ENCODE measurements at places on chromosomes 6 and 20. TPM values are rescaled to one million over a fixed set of nuclear protein-coding genes. Genes with fewer than 3 reads are reported as not detected.

Gene MYCT1
- total RNA-seq: 2.7 TPM

Gene PRL
- not detected for total RNA-seq

Gene LIN28B
- not detected for total RNA-seq

Gene PROKR2
- not detected for total RNA-seq

Gene RANBP9
- total RNA-seq: 21.5 TPM

Gene MOG
- not detected for total RNA-seq

Gene RBM24
- total RNA-seq: 1.3 TPM

Gene LTB
- not detected for total RNA-seq

Gene HLA-DMB
- not detected for total RNA-seq

Gene RIMS4
- total RNA-seq: not detected

Gene ZSCAN23
- total RNA-seq: 0.36 TPM

Gene PBOV1
- total RNA-seq: not detected

Gene CYP39A1
- total RNA-seq: not detected

Gene FANCE
- total RNA-seq: 2.6 TPM

Gene CCN6
- 0.16 TPM for total RNA-seq

Gene PGC
- not detected for total RNA-seq

Gene KCNK15
- total RNA-seq: 1.1 TPM

Gene SUMO4
- 0.16 TPM for total RNA-seq

Gene PREP
- 14.6 TPM for total RNA-seq

Gene HAO1
- not detected for total RNA-seq

Gene GCNT2
- 0.16 TPM for total RNA-seq

Gene SLC22A1
- not detected for total RNA-seq

Gene CALHM6
- total RNA-seq: 1.1 TPM

Gene ANKRD66
- total RNA-seq: not detected

Gene ABHD16B
- not detected for total RNA-seq

Gene GSTA3
- total RNA-seq: not detected

Gene EGFL8
- total RNA-seq: 0.97 TPM

Gene MBOAT1
- total RNA-seq: 0.49 TPM

Gene OPN5
- not detected for total RNA-seq

Gene RAD21L1
- not detected for total RNA-seq

Gene ARFGAP1
- 77.6 TPM for total RNA-seq

Gene ULBP2
- 10.7 TPM for total RNA-seq

Gene SENP6
- 31.2 TPM for total RNA-seq

Gene STX11
- total RNA-seq: 2.7 TPM

Gene OR2H1
- total RNA-seq: not detected

Gene PRKN
- total RNA-seq: 1.1 TPM

Gene KIAA1755
- total RNA-seq: 0.32 TPM

Gene NRSN1
- not detected for total RNA-seq

Gene SSTR4
- not detected for total RNA-seq

Gene CLPSL1
- total RNA-seq: not detected

Gene DZANK1
- total RNA-seq: 0.16 TPM

Gene GPR6
- not detected for total RNA-seq

Gene SLC52A3
- total RNA-seq: not detected

Gene TBC1D22B
- 4.7 TPM for total RNA-seq

Gene PGK2
- not detected for total RNA-seq

Gene TRIM10
- not detected for total RNA-seq

Gene HEY2
- not detected for total RNA-seq

Gene TPD52L1
- 1.3 TPM for total RNA-seq

Gene VIP
- total RNA-seq: not detected

Gene FAM162B
- 5.4 TPM for total RNA-seq

Gene NKX2-2
- total RNA-seq: not detected
